ENCODE measurements at places on chromosomes 4 and X. TPM values are rescaled to one million over a fixed set of nuclear protein-coding genes. Genes with fewer than 3 reads are reported as not detected.

UBA1 gene
- total RNA-seq: 155 TPM

APLN gene
- total RNA-seq: 4.1 TPM

P2RY8 gene
- total RNA-seq: 1.3 TPM

DNA sequence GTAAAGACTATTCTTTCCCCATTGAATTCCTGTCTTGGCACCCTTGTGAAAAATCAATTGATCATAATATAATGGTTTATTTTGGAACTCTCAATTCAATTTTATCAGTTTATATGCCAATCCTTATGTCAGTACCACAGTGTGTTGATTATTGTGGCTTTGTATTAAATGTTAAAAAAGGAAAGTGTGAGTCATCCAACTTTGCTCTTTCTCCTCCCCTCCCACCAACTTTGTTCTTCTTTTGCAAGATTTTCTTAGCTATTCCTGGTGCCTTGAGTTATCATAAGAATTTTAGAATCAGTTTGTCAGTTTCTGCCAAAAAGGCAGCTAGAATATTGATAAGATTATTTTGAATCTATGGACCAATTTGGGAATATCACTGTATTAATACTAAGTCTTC, 11.2 kb upstream of the RNF175 start:
- no peaks in the 10 kb centered on the region for H3K4me1 ChIP-seq
- H3K36me3 ChIP-seq: no peaks in the 10 kb centered on the region
- H3K27me3 ChIP-seq: no peaks in the 10 kb centered on the region
- DNase-seq: no peak
- no peak overlapping the region for H3K4me3 ChIP-seq

- H3K4me3 ChIP-seq: no peak overlapping the region
- no peaks in the 10 kb centered on the region for H3K27me3 ChIP-seq
- H3K36me3 ChIP-seq: no peaks in the 10 kb centered on the region
- DNase-seq: no peak
- H3K27ac ChIP-seq: no peak overlapping the region
Measured at GRCh38 chr4:153257151-153257620, 52.9 kb downstream of the TRIM2 start.

GRCh38 chrX:1455948-1456280, 3.2 kb upstream of the ASMTL start:
- H3K36me3 ChIP-seq: no peaks in the 10 kb centered on the region
- no peak for DNase-seq
- H3K4me1 ChIP-seq: peaks cover 7% of the 10 kb centered on the region
- H3K27ac ChIP-seq: no peak overlapping the region
- no peaks in the 10 kb centered on the region for H3K27me3 ChIP-seq
- no peak overlapping the region for H3K4me3 ChIP-seq

DNA sequence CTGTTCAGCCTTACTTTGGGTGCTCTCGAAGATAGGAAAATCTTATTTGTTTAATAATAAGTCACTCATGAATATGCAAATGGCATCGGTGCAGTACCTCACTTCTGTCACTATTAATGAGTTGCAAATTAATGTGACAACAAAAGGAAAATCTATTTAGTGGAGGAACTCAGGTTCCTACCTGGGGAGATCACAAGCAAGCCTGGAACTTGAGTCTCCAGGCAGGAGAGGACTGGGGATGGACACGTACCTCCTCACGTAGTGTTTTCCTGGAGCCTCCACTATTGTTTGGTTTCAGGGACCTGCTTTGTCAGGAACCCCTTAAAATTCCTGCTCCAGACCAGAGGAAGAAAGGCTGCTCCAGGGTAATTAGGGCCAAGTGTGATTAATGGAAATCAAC, 82.1 kb downstream of the BCOR start:
- no peaks in the 10 kb centered on the region for H3K27me3 ChIP-seq
- no peak overlapping the region for H3K4me3 ChIP-seq
- H3K4me1 ChIP-seq: peaks cover 4% of the 10 kb centered on the region
- H3K27ac ChIP-seq: no peak overlapping the region
- no peaks in the 10 kb centered on the region for H3K36me3 ChIP-seq

DNA sequence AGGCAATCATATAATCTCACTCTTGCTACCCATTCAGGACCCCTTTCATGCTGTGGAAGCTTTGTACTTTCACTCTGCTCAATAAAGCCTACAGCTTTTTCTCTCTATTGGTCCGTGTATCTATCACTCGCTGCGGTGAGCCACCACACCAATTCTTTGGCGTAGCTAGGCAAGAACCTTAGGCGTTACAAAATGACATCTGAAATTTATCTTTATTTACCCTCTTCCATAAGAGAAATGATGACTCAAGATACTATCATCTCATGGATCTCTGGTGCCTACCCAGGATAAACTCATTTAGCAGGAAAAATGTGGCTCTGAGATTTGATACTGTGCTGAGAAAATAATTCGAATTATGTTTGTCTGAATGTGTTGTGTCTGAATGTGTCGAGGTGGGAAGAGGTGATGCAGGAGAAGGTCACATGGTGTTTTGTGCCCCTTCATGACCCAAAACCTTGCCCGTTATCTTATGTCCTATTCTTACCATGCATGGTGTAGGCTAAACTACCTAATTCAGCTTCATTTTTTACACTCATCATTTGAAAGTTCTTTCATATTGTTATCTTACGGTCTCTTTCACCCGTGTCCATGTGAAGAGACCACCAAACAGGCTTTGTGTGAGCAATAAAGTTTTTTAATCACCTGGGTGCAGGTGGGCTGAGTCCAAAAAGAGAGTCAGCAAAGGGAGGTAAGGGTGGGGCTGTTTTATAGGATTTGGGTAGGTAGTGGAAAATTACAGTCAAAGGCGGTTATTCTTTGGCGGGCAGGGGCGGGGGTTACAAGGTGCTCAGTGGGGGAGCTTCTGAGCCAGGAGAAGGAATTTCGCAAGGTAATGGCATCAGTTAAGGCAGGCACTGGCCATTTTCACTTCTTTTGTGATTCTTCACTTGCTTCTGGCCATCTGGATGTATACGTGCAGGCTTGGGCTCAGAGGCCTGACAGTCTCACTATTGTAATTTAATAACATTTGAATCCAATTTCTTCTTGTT, 41.6 kb upstream of the GIMD1 start:
- H3K36me3 ChIP-seq: no peaks in the 10 kb centered on the region
- H3K27me3 ChIP-seq: no peaks in the 10 kb centered on the region
- H3K4me1 ChIP-seq: no peaks in the 10 kb centered on the region

- H3K36me3 ChIP-seq: no peaks in the 10 kb centered on the region
- no peaks in the 10 kb centered on the region for H3K27me3 ChIP-seq
- no peak overlapping the region for H3K27ac ChIP-seq
- H3K4me1 ChIP-seq: no peaks in the 10 kb centered on the region
- no peak overlapping the region for H3K4me3 ChIP-seq
Measured at GRCh38 chr4:110245577-110245976, 47.2 kb upstream of the ELOVL6 start.

DNA sequence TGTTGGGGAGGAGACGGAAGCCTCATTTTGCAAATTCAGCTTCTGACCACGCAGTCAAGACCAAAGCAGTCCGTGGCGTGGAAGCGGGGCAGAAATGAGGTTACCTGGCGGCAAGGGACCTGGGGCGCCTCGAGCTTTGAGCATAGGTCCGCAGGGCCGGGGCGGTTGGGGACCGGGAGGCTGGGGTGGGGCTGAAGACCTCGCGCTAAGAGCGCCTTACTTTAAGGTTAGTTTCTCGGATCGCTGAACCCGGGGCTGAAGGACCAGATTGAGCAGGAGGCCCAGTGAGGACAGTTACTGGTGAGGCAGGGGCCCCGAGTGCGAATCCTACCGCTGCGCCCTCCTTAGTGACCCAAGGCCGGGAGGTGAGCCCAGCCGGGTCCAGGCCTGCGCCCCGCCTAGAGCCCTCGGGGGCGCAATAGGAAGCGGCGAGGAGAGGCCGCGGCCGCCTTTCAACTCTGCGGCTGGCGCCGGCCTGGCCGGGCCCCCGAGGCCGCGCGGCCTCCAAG, 7.5 kb downstream of the MSX1 start:
- H3K27me3 ChIP-seq: peaks cover 9% of the 10 kb centered on the region
- DNase-seq: no peak
- H3K36me3 ChIP-seq: no peaks in the 10 kb centered on the region

DNA sequence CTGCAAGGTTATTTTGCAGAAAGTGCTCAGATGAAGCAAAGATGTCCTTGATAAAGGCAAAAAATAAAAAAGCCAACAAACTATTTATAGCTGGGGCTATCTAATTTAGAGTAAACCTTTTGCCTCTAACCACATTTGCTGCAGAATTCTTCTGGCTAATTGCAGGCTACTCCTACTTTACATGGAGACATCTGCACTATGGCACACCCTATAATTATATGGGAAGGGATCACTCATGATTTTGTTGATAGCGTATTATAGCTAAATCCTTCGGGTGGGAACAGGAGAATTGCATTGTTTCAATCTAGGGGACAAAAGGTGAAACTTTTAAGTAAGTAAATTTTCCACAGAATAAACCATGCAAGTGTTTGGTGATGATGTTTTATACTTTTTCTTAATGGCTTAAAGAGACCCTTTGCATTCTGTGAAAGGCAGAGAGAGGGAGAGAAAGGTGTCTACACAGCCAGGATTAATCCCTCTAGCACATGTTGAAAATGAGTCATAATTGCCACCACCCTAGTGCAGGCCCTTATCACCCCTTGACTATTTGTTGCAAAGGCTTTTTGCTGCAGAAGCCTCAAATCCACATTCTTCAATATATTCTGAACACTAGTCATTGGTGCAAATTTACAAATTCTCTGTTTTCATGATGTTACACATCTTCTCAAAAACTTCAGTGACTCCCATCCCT, 221.3 kb upstream of the BMP3 start:
- no peaks in the 10 kb centered on the region for H3K36me3 ChIP-seq
- no peak overlapping the region for H3K4me3 ChIP-seq
- DNase-seq: no peak
- no peak overlapping the region for H3K27ac ChIP-seq

GRCh38 chr4:174314770-174315169, 31.1 kb downstream of the CEP44 start:
- no peak for DNase-seq
- no peaks in the 10 kb centered on the region for H3K27me3 ChIP-seq
- H3K36me3 ChIP-seq: no peaks in the 10 kb centered on the region
- no peak overlapping the region for H3K27ac ChIP-seq
- H3K4me1 ChIP-seq: no peaks in the 10 kb centered on the region

DNA sequence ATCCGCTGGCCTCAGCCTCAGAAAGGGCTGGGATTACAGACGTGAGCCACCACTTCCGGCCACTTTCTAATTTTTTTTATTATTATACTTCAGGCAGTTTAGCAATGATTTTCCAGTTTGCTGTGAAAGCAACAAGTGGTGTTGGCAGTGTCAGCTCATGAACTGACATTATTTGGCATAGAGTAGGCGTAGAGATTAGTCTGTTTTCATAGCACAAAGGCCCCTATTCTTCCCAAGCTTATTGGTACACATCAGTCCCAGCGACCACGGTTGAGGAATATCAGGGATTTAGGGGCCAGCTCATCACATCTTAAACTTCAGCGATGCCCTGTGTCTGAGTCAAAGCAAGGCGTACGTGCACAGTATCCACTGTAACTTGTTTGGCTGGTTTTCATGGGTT, 53.0 kb upstream of the RASSF6 start:
- H3K4me3 ChIP-seq: no peak overlapping the region
- H3K36me3 ChIP-seq: no peaks in the 10 kb centered on the region
- peaks cover 12% of the 10 kb centered on the region for H3K4me1 ChIP-seq
- no peak overlapping the region for H3K27ac ChIP-seq
- H3K27me3 ChIP-seq: no peaks in the 10 kb centered on the region

DNA sequence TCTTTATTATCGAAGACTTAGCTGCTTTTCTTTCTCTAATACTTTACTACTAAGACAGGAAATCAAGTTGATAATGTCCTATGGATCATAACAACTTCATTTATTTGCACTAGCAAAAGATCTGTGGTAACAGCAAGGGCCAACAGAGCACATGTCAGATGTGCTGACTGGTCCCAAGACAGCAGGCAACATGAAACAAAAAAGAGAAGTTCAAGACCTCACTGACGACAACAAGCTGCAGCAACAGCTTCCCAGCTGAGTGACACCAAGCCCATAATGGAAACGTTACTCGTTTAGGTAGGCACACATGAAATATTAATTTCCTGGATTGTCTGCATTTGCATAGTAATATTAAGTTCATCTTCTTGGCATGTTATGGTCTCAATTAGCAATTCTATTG, 126.9 kb downstream of the UNC5C start:
- H3K36me3 ChIP-seq: no peaks in the 10 kb centered on the region
- H3K27ac ChIP-seq: no peak overlapping the region
- no peaks in the 10 kb centered on the region for H3K27me3 ChIP-seq
- DNase-seq: no peak
- no peaks in the 10 kb centered on the region for H3K4me1 ChIP-seq

- no peaks in the 10 kb centered on the region for H3K36me3 ChIP-seq
- no peaks in the 10 kb centered on the region for H3K4me1 ChIP-seq
- DNase-seq: no peak
- no peaks in the 10 kb centered on the region for H3K27me3 ChIP-seq
Measured at GRCh38 chrX:118271775-118272174, 74.1 kb upstream of the WDR44 start.

DNA sequence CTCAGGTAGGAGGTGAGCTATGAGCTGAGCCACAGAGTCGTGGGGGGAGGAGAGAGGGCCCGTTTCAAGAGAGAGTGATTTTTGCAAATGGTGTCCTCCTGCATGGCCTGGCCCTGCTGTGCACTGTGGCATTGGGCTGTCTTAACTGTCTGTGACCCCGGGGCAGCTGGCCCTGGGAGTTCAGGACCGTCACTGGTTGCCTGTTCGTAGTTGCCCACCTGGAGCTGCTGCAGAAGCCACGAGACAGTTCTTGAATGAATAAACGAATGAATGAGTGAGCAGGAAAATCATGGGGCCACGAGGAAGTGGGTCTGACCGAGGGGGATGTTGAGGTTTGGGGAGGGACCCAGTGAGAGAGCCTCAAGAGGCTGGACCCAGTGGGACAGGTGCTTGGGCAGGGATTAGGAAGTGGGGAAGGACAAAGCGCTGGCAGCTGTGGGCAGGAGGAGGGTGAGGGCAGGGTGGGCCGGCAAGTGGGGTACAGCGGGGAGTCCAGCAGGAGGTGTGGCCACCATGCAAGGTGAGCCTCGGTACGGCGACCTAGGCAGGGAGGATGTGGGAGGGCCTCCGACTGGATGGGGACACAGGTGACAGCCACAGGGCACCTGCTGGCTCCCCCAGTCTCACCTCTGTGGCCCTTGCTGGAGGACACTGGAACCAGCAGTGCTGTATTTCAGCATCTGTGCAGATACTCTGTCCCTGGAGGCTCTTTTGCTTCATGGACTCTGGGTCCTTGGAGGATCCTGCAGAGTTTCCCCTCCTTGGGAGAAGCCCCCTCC, 10.2 kb downstream of the RGS12 start:
- H3K27ac ChIP-seq: no peak overlapping the region
- H3K36me3 ChIP-seq: no peaks in the 10 kb centered on the region
- no peak overlapping the region for H3K4me3 ChIP-seq
- H3K27me3 ChIP-seq: no peaks in the 10 kb centered on the region
- peaks cover 23% of the 10 kb centered on the region for H3K4me1 ChIP-seq

GRCh38 chr4:17426222-17426621, 85.7 kb downstream of the QDPR start:
- no peak overlapping the region for H3K4me3 ChIP-seq
- H3K4me1 ChIP-seq: no peaks in the 10 kb centered on the region
- no peaks in the 10 kb centered on the region for H3K36me3 ChIP-seq

GRCh38 chr4:57182132-57182874, 72.1 kb upstream of the IGFBP7 start:
- no peak for DNase-seq
- H3K27me3 ChIP-seq: no peaks in the 10 kb centered on the region

- no peak for DNase-seq
- H3K27ac ChIP-seq: no peak overlapping the region
- H3K4me3 ChIP-seq: no peak overlapping the region
- no peaks in the 10 kb centered on the region for H3K27me3 ChIP-seq
Measured at GRCh38 chr4:54392479-54392878, 163.4 kb downstream of the PDGFRA start.
